ENCODE measurements at places on chromosomes 12 and 14.

DNA sequence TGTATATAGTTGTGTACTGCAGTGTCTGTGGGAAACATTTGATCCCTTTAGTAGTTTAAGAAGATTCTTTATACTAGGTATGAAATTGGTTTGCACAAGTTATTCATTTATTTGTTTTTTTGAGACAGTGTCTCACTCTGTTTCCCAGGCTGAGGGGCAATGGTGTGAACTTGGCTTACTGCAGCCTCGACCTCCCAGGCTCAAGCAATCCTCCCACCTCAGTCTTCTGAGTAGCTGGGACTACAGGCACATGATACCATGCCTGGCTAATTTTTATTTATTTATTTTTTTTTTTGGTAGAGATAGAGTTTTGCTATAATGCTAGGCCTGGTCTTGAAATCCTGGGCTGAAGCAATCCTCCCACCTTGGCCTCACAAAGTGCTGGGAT is 209.4 kb downstream of the RASSF9 start:
- ATAC-seq: peak; percentile 58

DNA sequence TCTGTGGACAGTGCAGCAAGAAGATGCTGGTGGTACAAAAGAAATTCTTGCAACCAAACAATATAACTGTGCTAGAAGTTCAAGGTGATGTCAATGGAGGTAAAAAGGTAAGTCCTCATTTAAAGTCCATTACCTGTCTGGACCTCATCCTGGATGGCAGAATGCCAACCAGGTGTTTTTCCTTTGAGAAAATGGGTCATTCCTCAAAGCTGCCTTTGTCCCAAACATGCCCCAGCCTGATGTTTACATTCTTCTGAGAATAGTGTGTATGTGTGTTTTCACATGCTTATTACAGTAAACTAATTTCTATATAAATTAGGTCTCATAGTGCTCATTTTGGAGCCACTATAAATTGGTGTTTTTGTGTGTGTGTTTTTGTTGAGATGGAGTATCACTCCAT is 24.9 kb downstream of the ACTR6 start:
- ATAC-seq: no peak

DNA sequence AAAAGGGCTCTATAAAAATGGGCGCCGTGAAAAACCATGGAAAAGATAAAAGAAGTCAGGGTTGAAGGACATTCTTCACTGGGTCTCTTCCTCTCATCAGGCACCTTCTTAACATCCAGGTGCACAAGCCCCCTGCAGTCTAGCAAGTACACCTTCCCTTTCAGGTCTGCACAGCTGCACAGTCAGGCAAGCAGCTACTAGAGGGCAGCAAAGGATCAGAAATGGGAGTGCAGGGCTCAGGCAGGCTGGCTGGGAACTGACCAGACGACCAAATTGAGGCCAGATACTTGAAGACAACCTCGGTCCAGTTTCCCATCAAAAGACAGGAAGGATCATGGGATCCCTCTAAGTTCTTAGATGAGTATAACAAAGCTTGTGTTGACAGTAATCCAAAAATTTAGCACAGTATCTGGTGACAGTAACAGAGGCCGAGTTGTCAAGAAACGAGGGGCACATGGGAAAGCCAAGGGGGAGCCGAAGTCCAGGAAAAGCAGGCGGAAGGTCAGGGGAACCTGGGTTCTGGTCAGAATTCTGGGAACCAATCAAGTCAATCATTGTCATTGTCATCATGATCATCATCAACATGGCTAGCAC is 10.1 kb upstream of the GRIP1 start:
- ATAC-seq: peak; percentile 84

- ATAC-seq: peak; percentile 72
These were observed 11.6 kb downstream of the FGD6 start for GRCh38 chr12:95205685-95206084.

GRCh38 chr12:121783766-121784165 is 9.7 kb downstream of the RHOF start:
- no peak for ATAC-seq

GRCh38 chr14:71452539-71452938 is 479.7 kb upstream of the RGS6 start:
- no peak for ATAC-seq

- ATAC-seq: no peak
These were observed 194.4 kb upstream of the BCL2L14 start for GRCh38 chr12:11876307-11876706.

GRCh38 chr12:91178139-91178561 is 4.5 kb downstream of the DCN start:
- peak; percentile 61 for ATAC-seq
